ENCODE measurements at places on chromosomes 3 and 15.

- no peak for DNase-seq
Measured at GRCh38 chr3:101823525-101823924, 25.8 kb upstream of the NFKBIZ start.

GRCh38 chr3:106824856-106825255 is 552.4 kb upstream of the CCDC54 start:
- no peak for DNase-seq

- DNase-seq: no peak
Measured at GRCh38 chr3:190548031-190548656, 34.3 kb downstream of the IL1RAP start.

GRCh38 chr3:106299300-106300098 is 430.7 kb upstream of the CBLB start:
- peak; percentile 3 for DNase-seq

- no peak for DNase-seq
Measured at GRCh38 chr3:56813653-56813960, 11.9 kb upstream of the ARHGEF3 start.

Measured in HS-5 (cell line).